ENCODE measurements at places on chromosomes 13 and 19.

DNA sequence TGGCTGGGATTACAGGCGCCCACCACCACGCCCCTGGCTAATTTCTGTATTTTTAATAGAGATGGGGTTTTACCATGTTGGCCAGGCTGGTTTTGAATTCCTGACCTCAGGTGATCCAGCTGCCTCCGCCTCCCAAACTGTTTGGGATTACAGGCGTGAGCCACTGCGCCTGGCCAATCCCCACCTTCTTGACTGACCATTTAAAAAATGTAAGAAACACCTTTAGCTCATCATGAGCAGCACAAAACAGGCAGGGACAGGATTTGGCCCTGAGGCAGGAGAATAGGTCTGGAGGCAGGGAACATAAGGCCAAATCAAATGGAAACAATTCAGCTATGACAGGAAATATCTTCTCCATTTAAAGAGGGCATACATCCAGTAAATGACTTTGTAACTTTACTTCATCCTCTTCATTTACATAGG, 1.4 kb upstream of the MPV17L2 start:
- no peak for DNase-seq

DNA sequence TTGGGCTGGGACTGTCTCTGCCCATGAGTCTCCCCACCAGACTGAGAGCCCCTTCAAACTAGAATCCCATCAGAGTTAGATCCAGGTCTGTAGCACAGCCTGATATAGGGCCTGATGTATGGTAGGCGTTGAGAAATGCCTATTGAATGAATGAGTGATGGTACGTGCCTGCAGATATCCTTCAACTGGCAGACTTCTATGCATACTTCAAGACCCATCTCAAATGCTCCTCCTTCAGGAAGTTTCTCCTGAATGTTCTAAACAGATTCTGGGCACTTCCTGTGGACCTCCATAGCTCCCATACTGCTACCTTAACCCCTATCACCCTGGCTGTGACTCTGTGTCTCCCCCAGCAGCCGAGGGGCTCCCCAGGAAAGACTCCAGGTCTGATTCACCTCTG, 48.2 kb downstream of the KCNC3 start:
- DNase-seq: no peak

DNA sequence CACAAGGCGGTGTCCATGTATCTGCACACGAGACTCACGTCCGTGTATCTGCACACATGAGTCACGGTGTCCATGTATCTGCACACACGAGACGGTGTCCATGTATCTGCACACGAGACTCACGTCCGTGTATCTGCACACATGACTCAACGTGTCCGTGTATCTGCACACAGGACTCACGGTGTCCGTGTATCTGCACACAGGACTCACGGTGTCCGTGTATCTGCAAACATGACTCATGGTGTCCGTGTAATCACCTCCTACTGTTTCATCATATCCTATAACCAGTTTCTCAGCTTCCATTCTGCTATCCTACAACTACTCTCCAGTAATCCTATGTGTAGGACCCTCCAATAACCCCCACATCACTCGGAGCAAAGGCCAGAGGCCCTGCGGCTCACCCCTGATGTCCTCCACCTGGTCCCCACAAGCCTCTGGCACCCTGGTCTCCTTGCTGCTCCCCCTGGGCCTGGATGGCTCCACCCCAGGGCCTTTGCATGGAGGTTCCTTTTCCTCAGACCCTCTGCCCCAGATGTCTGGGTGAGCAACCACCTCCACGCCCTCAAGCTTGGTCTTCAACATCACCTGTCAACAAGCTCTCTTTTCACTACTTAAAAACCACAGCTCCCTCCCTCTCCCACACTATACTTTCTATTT, 2.5 kb upstream of the TMEM255B start:
- no peak for DNase-seq

- DNase-seq: no peak
Observed at GRCh38 chr13:53143757-53144339, 115.2 kb downstream of the OLFM4 start.
